ENCODE measurements at places on chromosomes 1 and 21.

GRCh38 chr1:10693497-10694273 is 102.8 kb downstream of the CASZ1 start:
- peak; percentile 43 for DNase-seq

GRCh38 chr1:107698161-107698560 is 266.8 kb downstream of the VAV3 start:
- no peak for DNase-seq

DNA sequence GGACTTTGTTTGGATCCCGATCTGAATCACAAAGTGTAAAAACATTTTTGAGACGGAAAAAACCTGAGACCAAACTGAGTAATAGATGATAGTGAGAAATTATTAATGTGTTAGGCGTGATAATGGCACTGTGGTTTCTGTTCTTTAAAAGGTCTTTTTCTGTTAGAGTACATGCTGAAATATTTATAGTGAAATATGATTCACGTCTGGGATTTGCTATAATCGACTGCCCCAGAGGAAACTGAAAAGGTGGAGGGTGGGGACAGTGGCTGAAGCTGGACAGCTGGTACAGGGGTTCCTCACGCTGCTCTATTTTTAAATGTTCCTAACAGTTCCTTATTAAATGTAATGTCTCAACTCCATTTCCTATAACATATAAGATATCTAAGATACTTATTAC is 11.2 kb downstream of the URB1 start:
- no peak for DNase-seq

DNA sequence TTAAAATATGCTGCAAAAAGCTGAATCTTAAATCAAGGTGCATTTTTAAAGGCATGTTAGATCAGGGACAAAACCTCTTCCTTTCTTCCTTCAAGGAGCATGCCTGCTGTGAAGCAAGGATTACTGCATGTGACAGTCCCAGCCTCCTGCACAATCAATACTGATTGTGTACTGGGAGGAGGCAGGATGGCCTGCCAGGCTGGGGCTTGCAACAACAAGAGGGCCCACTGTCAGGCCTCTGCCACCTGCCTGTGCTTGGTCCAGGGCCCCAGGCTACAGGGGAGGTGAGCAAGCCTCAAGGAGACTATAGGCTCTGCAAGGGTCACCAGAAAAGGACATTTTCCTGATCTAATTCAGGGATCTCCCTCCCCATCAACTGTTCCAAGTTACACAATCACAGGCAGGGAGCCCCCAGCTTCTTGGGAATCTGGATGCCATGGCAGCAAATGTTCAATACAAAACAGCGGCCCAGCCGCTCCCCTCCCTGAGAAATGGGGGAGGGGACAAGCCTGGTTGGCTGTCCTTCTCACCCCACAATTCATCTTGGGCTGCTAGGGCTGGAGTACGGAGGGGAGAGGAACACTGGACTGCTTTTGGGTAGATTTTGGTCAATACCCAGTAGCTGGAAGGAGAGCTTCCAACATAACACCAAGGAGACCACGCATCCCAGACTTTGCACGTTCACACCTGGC is 76.7 kb downstream of the SSBP3 start:
- no peak for DNase-seq

- no peak for DNase-seq
Observed at GRCh38 chr1:6538956-6539355, 15.4 kb downstream of the NOL9 start.
